NCI-H187 (cell line): ENCODE measurements at places on chromosomes 11 and 22.

DNA sequence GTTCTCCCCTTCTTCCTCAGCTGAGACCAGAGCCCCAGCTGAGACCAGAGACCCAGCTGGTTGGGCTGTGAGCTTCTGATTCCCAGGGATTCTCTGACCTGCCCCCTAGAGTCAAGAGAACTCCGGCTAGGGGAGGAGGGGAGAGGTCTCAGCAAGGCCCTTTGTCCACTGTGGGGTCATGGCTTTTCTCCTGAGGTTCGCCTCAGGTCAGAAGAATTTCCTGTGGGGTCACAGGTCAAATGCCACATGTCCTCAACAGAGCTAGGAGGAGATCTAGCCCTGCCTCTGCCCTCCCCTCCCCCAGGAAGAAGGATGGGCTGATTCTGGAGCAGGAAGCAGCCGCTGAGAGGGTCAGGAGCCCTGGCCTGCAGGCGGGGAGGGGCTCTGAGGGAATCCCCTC is 23.7 kb downstream of the HTR3A start:
- no peak for DNase-seq

- no peak for DNase-seq
These were observed 15.9 kb downstream of the RHOG start for GRCh38 chr11:3824714-3825472.

GRCh38 chr11:117523680-117524079 is 196.0 kb downstream of the CEP164 start:
- no peak for DNase-seq

DNA sequence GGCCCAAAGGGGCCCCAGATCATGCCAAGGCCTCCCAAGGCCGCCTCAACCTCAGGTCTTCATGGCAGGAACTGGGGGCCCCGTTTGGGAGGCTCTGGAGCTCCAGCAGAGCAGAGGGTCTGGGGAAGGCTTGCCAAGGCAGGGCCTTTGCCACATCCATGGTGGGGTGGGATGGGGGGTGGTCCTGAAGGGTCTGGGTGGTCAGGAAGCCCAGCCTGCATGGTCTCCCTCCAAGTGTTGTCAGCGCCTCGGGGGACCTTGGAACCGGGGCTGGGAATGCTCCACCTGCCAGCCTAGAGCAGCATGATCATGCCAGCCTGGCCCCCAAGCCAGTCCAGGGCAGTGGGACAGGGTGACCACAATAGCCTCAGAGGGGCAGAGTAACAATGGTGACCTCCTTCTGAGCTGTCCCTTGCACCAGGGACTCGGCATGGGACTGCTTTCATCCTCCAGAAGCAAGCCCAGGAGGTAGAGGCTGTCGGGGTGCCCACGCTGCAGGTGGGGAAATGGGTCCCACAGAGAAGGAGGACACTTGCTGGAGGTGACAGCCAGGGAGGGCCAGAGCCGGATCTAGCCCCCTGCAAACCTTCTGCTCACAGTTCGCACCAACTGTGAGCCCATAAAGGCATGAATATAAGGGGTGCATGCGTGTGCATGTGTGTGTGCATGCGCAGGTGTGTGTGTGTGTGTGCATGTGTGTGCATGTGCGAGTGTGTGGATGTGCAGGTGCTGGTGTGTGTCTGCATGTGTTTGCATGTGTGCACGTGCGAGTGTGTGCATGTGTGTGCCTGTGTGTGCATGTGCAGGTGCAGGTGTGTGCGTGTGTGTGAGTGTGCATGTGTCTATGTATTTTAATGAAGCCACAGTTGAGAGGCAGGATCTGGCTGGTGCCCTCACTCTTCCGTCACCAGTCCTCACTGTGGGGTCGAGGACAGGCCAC is 63.8 kb downstream of the MYEOV start:
- no peak for DNase-seq

GRCh38 chr11:95228081-95228749 is 2.8 kb downstream of the SESN3 start:
- DNase-seq, result no peak
